ENCODE measurements at places on chromosomes 1 and 21.

DNA sequence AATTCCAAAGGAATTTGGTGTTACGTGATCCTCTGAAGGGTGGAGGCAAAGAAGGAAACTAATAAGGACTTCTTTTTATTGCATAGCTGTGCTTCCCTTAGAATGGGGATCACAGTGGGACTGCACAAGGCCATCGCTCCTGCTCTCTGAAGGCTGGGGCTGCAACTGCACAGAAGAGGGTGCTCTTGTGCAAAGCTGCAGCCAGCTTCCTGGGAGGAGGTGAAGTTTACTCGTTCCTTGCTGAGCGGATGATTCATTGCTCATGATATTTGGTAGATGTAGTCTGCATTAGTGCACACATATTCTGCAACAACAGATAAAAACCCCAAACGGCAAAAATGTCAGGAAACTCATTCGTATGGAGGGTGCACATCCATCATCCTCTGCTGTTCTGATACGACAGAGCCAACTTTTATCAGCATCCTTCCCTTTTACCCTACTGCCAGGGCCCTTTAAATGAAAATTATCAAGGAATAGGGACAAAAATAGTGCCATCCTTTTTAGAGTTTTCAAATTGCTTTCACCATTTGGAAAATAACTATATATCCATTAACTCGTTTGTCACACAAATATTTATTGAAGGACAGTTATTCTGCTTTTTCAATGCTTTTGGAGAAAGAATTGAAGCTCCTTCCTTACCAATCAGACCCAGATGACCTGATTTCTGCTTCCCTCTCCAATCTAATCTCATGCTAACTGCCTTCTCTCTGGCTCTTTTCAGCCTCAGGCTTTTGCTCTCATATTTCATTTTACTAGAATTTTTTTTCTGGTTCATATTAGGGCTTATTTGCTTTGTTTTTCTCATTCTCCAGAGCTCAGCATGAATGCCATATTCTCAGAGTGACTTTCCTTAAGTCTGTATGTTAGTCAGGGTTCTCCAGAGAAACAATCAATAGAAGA, 263.6 kb downstream of the DUSP10 start:
- DNase-seq, result peak; percentile 74

DNA sequence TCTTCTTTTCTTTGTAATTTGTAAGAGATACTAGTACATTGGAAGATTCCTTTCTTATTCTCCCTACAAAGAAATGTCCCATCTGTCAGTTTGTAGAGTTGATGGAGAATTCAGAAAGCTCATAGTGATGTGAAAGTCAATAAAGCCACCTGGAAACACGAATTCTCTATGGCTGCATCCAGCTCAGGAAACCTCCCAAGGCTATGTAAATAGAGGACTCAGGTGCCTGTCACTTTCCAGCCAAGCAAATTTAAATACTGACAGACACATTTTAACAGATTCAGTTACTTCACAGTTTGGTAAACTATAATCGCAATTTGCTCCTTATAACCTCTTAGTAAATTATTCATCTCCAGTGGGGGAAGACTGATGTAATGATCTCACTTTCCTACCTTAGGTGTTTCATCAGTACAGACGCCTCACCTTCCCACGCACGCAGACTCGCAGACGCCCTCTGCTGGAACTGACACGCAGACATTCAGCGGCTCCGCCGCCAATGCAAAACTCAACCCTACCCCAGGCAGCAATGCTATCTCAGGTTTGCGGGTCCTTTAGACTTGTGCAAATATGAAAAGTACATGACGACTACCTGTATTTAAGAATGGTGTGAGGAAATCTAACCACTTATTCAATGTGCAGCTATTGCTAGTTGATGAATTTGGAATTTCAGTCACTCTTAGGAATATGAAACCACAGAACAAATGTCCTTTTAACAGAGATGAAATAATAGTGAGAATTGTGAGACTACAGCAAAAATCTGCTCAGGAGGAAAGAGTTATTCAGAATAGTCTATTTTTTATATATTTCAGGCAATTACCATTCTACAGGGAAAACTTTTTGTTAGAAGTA, 60.6 kb downstream of the PTPRC start:
- no peak for DNase-seq

GRCh38 chr1:12426030-12426429, 192.0 kb downstream of the DHRS3 start:
- DNase-seq, result no peak

DNA sequence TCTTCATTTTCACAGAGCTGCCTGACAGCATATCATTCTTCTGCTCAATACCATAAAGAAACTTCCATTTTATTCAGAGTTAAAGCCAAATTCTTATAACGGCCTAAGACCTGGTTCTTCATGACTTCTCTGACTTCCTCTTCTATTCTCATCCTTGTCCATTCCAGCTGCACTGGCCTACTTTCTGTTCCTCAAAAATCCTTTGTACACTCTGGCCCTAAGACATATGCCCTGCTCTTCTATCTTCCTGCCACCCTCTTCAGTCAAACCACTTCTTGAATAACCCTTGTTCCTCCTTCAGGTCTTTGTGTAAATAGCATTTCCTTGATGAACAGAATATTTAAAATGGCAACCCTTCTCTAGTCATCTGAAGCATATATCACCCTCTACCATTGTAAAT, 1338.7 kb upstream of the ADGRL2 start:
- no peak for DNase-seq

GRCh38 chr1:238129677-238130076, 239.0 kb upstream of the ZP4 start:
- DNase-seq, result no peak

DNA sequence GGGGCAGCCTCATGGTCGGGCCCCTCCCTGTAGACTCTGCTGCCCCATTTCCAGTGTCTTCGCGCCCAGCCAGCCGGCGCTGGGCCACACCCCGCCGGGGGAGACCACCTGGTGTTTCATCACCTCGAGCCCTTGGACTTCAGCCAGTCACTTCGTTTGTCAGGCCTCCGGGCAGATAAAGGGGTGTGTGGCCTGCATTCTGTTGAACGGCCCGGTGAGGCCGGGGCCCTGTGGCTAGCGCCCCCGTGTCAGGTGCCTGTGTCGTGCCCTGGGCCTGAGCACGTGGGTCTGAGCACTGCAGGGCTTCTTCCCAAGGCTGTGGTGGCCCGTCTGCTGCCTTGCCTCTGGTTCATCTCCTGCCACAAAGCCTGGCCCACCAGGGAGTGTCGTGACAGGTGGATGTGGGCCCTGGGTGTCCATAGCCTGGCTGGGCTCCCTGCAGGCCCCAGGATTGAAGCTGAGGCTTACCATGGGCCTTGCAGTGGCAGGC, 65.2 kb upstream of the DIP2A start:
- DNase-seq, result no peak

DNA sequence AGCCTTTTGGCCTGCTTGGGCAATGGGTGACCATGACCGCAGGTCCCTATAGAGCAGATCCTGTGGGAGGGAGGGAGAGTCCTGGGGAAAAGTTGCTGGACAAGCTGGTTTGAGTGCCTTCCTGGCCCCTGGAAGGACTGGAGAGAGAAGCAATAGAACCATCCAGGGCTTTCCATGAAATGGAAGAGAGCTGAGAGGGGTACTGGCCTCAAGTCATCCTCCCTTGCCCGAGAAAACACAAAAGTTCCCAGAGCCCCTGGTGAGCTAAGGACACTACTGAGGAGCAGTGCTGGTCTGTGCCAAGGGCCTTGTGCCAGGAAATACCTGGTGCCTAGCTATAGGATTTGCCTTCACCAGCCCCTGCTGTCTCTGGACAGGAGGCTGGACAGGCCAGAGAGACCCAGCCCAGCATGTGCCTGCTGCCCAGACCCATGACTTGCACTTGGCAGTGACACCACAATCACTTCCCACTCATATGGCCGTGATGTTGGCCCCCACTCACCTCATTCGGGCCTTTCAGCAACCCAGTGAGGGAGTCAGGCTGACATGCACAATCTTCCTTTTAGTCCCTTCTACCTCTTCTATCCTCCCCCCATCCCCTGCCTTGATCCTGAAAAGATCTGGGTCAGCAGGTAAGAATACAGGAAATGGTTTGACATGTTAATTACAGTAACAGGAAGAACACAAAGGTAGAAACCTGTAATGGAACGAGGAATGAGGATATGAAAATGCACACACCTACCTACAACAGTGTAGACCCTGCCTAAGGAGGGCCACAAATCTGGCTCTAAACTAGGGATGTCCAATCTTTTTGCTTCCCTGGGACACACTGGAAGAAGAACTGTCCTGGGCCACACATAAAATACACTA, 7.0 kb downstream of the SH3BP5L start:
- no peak for DNase-seq

- DNase-seq, result no peak
These were observed 14.1 kb downstream of the WDR47 start for GRCh38 chr1:109027841-109028240.

GRCh38 chr1:150968491-150968890, 6.1 kb downstream of the CERS2 start:
- DNase-seq, result no peak

- no peak for DNase-seq
These were observed 94.9 kb downstream of the RIPK4 start for GRCh38 chr21:41671859-41672542.

- no peak for DNase-seq
These were observed 29.8 kb upstream of the BMP8B start for GRCh38 chr1:39818482-39818881.

DNA sequence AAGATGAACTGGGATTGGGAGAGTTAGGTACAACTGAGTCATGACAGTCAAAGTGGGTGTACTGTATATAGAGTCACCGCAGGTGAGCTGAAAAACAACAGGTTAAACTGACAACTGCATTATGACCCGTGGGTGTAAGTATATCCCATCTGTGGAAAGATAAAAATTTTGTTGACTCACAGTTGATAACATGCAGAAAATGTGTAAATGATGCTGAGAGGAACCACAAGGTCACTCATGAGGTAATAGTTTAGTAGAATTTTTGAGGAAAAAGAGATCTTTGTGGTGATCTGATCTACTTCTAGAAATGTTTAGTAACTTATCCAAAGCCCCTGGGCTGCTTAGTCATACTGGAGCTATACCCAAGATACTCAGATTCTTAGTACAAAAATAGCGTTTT, 838 bp downstream of the OR2C3 start:
- DNase-seq, result no peak

DNA sequence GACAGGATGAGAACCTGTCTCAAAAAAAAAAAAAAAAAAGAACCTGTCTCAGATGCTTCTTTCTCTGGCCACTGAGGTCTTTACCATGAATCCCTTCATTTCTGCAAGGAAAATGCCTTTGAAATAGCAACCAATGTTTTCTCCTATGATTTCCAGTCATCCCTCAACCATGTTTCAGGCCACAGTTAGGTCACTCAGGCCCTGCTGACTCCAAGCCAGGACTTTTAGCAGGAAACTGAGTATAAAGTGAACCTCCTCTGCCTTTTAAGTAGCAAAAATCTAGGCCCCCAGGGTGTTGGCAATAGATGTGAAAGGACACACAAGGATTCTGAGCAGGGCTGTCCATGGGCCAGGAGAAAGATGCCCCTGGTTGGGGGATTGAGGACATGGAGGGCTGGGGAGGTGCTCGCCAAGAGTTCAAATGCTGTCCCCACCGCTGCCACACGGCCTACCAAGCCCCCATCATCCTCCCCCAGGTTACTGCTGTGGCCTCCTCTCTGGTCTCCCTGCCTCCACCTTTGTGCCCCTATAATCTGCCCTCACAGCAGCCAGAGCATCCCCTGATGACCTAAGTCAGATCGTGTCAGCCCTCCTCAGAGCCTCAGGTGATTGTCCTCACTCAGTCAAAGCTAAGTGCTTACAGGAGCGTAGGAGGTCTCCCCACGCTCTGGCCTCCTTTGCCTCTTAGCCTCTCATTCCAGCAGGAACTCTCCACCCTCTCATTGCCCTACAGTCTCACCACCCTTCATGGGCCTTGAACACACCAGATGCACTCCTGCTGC, 54.6 kb downstream of the MATN1 start:
- DNase-seq, result no peak

DNA sequence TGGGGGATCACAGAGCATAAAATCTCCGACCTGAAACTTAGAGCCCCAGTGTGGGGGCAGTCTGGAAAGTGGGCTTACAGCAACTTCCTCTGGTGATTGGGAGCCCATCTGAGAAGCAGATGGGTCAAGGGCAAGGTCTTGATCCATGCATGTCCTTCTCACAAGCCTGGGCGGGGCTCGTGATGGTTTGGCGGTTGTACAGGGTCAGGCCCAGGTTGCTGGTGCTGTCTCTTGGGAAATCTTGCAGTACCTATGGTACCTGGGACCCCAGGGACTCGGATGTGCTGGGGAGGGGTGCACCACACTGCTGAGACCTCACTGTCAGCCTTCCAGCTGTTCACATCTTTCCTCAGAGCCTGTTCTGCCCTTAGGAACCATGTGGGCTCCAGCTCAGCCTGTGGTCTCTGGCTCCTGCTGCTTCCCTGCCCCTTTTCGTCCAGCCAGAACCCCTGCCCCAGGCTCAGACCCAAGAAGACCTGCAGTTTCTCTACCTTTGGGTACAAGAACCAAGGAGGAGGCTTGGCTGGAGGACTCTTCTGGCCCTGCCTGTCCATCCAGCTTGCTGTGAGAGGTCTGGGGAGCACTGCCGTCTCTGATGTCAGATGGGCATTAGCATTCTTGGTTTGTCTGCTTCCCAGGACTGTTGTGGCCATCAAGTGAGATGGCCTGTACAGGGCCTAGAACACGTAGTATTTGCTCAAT, 24.5 kb downstream of the WNT4 start:
- no peak for DNase-seq

DNA sequence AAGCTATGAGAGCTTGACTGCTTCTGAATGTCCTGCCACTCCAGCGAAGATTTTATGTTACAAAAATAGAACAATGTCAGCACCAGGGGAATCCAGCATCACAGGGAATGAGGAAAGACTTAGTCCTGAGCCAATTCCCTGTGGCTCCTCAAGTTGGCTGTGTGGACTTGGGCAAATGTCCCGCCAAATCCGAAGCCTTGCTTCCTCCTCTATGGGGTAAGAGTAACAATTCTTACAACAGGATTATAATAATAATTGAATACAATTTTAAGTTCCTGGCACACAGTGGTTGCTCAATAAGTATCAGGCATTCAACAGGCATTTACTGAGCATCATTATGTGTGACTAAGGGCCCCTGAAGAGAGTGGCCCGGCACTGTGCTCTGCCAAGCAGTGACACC, 44.4 kb downstream of the STPG1 start:
- DNase-seq, result no peak

GRCh38 chr1:48236716-48237470, 14.4 kb downstream of the SLC5A9 start:
- DNase-seq, result no peak

DNA sequence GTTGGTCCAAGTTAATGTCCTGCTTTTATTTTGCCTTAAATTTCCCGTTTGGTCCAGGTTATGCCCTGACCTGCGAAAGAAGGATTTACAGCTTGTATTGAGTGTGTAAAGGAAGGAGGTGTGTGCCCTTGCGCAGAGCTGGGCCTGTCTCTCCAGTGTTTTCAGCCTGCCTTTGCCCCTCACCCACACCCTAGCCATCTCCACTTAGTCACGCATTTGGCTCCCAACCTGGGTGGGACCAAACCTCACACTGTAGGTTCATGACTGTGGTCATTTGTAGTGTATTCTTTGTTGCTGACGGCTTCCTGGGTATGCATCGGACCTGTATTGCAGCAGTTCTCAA, 572 bp upstream of the SRSF10 start:
- DNase-seq, result no peak

DNA sequence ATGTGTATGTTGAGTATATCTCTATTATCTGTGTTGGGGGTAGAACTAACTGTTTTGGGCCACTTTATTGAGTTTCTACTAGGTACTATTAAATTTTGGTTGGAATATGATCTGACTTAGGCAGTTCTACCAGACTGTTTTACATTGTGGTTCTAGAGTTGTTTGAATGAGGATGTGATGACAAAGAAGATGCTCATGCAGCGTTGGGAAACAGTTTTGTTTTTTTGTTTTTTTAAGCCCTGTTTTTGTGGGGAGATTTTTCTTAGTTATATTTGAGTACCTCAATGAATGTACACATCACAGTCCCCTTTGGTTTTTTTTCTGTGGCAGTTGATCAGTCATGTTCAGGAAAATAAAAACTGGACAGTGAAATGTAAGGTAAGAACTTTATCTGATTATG, 40.1 kb downstream of the TMED5 start:
- DNase-seq, result no peak
